ENCODE measurements at places on chromosomes 16 and 17. TPM values are rescaled to one million over a fixed set of nuclear protein-coding genes. Genes with fewer than 3 reads are reported as not detected.

RGS11 gene
- 0.30 TPM for total RNA-seq

KRT12 gene
- not detected for total RNA-seq

CNTD1 gene
- not detected for total RNA-seq

CLEC19A gene
- not detected for total RNA-seq

CLDN9 gene
- total RNA-seq: not detected

ITGB3 gene
- total RNA-seq: 0.76 TPM

IGFALS gene
- total RNA-seq: 0.42 TPM

STX1B gene
- 3.3 TPM for total RNA-seq

WDR81 gene
- total RNA-seq: 47.2 TPM

All from suprapubic skin (tissue), 4 donors.